ENCODE measurements at places on chromosomes 5 and 9.

DNA sequence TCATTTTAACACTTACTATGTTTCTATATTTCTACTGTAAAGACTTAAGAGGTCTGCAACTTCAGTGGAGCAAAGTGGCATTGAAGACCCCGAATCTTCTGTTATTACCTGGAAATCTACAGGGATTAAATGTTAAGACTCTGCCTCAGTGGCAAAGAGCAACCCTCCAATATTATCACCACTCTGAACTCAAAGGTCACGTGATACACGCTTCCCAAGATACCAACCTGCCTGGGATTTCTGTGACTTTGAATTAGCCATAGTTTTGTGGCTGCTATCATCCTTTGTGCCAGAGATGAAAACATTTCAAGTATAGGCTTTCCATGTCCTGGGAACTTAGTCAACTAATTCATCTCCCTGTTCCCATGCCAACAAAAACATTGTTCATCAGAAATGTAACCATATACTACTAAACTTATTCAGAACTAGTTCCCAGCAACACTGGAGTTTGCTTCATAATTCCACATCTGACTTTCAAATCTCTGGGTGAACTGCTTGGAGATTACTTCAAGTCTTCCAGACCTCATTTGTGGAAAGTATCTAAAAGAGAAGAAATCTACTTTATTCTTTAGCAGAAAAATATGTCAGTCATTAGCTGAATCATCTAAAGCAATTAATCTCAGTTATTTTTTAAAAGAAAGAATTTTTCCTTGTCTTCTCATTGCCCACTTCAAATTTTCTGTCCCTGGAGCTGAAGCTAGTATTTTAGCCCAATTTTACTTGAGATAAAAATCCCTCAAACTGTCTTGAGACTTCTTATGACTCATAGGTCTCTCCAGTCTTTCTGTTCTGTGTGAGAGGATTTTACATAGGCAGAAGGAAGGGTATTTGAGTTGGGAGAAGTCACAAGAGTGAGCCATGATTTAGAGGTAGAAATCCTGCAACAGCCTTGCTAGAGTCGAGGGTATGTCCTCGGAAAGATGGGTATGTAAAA, 83.0 kb downstream of the ZNF462 start:
- DNase-seq, result peak; percentile 76

DNA sequence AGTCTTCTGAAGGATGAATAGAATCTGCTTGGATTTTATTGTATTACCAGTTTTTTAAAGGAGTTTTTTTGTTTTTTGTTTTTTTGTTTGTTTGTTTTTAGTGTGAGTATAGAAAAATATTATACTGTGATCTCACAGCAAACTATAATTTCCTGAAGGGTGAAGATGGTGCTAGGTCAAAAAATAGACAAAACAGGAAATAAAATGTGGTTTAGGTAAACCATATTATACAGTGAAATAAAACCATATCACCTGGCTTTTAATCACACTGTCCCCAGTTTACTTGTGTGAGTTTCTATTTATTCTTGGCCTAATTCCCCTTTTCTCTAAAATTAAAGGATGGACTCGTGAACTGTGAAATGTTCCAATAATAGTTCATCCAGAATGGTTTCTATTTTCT, 841.3 kb upstream of the CTNND2 start:
- no peak for DNase-seq

GRCh38 chr5:91898019-91898418, 514.9 kb upstream of the ARRDC3 start:
- no peak for DNase-seq

- DNase-seq, result peak; percentile 42
These were observed 34.8 kb downstream of the LSM11 start for GRCh38 chr5:157778121-157778805.

DNA sequence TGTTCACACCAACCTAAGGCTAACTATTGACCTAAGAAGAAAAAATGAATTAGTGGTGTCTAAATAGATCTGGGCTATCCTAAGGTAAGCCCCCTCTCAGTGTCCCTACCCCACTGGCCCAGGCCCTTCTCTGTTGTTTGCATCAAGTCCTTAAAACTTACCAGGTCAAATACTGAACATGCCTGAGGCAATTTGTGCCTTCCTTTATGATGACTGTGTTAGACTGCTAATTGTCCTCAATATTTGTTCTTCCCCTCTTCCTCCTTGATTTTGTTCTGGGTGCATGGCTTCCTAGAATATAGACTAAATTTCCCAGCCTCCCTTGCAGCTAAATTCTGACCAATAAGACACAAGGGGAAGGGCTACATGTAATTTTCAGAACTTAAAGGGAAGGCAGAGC, 199.9 kb downstream of the ADAMTS12 start:
- DNase-seq, result peak; percentile 54

- no peak for DNase-seq
These were observed 50.3 kb downstream of the SAR1B start for GRCh38 chr5:134582281-134582680.

GRCh38 chr9:93245437-93245970, 61.6 kb downstream of the WNK2 start:
- DNase-seq, result no peak

DNA sequence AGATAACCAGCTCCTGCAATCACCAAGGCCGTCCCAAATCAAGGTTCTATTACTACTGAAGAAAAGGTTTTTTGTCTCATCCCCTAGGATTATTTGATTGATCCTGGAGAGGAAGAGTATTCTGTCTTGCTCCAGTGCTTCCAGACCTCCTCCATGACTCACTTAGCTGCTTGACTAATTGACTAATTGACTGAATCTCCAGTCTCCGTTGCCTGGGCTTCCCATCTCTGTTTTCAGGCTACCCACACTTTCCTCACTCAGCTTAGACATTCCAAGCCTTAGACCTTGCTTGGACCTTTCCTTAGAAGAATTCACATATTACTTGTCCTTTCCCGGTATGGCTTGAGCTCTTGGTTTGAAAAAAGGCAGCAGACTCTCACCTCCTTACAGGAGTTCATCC, 60.6 kb downstream of the FRMD3 start:
- peak; percentile 8 for DNase-seq
